ENCODE measurements at places on chromosomes 2 and 18.
A peak's percentile ranks its signal among the peaks of the same experiment; 100 is the strongest.

GRCh38 chr2:55311444-55311870 is 42.4 kb upstream of the MTIF2 start:
- peak; percentile 29 for DNase-seq

DNA sequence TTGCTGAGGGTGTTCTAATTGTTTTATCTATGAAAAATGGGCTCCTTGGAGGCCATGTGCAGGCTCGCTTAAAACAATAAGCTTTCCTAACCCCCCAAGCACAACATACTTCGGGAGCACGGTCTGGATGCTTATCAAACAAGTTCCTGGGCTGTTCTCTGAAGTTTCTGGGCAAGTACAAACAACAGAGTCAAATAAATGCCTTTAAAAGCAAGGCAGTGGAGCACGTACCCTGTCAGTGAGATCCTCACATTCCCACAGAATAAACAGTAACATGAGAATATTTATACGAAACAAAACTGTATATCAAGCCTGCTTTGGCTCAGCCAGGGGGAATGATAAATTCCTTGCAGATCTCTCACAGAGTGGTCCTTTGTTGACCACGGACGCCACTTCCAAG is 44.8 kb downstream of the FTCDNL1 start:
- DNase-seq: no peak

DNA sequence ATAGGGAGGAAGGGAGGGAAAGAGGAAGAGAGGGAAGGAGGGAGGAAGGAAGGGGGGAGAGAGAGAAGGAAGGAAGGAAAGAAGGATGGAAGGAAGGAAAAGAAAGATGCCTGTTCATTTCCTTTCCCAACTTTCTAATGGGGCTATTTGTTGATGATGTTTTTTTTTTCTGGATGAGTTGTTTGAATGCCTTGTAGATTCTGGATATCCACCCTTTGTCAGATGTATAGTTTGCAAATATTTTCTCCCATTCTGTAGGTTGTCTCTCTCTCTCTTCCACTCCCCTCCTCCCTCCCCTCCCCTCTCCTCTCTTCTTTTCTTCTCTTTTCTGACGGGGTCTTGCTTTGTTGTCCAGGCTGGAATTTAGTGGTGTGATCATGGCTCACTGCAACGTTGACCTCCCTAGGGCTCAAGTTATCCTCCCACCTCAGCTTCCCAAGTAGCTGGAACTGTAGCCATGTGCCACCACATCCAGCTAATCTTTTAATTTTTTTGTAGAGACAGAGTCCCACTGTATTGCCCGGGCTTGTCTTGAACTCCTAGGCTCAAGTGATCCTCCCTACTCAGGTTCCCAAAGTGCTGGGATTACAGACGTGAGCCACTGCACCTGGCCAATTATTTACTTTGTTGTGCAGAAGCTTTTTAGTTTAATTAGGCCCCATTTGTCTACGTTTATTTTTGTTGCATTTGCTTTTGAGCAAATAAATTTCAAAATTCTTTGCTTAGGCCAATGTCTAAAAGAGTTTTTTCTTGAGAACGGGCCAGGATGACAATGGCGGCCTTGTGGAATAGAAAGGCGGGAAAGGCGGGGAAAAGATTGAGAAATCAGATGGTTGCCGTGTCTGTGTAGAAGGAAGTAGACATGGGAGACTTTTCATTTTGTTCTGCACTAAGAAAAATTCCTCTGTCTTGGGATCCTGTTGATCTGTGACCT is 57.3 kb upstream of the FAM117B start:
- DNase-seq: no peak

DNA sequence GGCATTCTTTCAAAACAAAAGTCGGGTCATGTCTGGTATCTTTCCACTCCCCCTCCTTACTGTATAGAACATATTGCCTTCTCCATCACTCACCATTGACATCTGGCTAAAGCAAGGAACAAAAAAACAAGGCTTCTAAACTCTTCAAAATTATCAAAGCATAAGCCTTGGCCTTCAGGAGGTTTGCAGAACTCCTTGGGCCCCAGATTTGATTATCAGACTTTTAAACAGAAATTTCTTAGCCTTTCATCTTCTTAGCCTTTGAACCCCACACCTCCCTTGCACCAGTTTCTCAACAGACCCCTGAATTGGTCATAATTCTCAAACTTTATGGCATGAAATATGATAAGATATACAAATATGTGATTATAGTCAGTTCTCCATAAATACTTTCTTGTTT is 59.8 kb upstream of the XDH start:
- DNase-seq: no peak

GRCh38 chr2:18645315-18645714 is 55.9 kb upstream of the NT5C1B start:
- DNase-seq: no peak

- DNase-seq: no peak
Observed at GRCh38 chr18:73741946-73742345, 405.7 kb downstream of the FBXO15 start.

GRCh38 chr2:23745726-23746105 is 181.2 kb downstream of the ATAD2B start:
- DNase-seq: no peak

- no peak for DNase-seq
Observed at GRCh38 chr2:36565712-36566111, 32.3 kb downstream of the FEZ2 start.

- DNase-seq: no peak
Observed at GRCh38 chr2:43199492-43200488, 26.6 kb downstream of the ZFP36L2 start.

DNA sequence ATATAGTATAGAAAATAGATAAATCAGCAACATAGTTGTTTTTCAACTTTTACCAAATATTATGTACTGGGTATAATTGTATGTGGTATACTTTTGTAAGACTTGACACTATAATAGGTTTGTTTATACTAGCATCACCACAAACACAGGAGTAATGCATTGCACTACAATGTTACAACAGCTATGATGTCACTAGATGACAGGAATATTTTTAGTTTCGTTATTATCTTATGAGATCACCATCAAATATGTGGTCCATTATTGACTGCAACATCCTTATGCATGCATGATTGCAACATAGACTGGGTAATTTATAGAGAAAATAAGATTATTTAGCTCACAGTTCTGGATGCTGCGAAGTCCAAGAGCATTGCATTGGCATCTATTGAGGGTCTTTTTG is 678.4 kb upstream of the ZNF804A start:
- no peak for DNase-seq

GRCh38 chr2:70078384-70078783 is 8.9 kb upstream of the PCBP1 start:
- DNase-seq: no peak

DNA sequence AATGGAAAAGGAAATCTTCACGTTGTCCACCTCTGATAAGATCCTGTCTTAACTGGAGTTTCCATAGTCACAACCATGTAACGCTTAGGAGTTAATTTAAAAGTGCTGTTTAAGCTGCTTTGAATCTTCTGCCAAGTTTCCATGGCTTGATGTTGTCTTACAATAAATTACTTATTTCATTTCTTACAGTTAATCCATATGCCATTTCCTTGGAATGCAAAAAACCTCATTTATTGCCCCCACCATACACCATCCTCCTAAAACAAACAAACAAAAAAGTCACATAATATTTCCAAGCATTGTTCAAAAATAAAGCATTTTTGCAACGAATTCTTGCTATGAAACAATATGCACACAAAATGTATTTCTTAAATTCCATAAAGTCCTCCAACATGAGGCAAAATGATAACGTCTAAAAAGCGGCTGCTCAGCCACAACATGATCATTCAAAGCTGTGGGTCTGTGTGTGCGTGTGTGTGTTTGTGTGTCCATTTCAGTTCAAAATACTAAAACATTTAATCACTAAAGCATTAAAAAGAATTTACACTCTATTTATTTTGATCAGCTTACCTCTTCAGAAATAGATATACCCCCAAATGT is 46.8 kb upstream of the PXDN start:
- DNase-seq: no peak

DNA sequence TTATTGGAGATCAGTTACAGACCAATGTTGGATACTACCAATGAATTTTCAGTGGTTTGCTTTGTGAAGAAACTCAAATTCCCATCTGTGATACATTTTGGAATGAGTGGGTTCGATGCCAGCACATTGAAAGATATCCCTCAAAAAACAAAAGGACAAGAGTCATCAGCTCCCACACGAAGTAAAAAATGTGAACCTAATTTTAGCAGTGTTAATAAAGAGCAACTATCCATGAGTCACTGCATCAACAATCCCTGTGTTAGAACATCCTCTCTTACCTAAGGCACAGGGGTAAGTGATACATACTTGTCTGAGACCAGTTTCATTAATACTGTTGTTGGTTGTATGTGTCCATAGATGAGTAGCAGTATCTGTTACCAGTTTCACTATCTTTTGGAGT is 551.8 kb upstream of the SOX11 start:
- no peak for DNase-seq

- no peak for DNase-seq
Observed at GRCh38 chr2:189236066-189236465, 56.5 kb upstream of the COL5A2 start.

DNA sequence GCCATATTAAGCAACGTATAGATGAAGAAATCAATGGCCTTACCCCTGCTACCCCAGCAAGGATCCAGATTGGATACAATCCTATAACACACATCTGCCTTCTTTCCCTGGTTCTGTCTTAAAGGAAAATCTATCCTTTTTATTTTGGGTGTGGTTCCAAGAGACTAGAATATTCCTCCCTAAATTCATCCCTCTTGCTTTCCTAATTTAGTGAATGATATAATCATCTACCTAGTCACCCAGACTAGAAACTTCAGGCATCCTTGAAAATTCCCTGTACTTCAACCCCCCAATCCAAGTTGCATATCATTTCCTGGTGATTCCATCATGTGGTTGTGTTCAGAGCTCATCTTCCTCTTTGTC is 35.1 kb upstream of the LPIN1 start:
- no peak for DNase-seq

- no peak for DNase-seq
Observed at GRCh38 chr2:128444121-128444771, 125.6 kb upstream of the HS6ST1 start.

GRCh38 chr18:75418293-75419005 is 9.1 kb downstream of the SMIM21 start:
- DNase-seq: no peak

All from stimulated activated CD4-positive, alpha-beta T cell treated with anti-CD3 and anti-CD28 coated beads, Interleukin-2, amount 100 ng/mL, for 24 hours (primary cell).